ENCODE measurements at places on chromosomes 6 and 20. TPM values are rescaled to one million over a fixed set of nuclear protein-coding genes. Genes with fewer than 3 reads are reported as not detected.

Gene HAO1
- not detected for total RNA-seq

GRCh38 chr6:144757730-144758129, 472.6 kb downstream of the UTRN start:
- DNase-seq = no peak

- DNase-seq = no peak
Observed at GRCh38 chr6:70277470-70277869, 25.4 kb downstream of the COL9A1 start.

DNA sequence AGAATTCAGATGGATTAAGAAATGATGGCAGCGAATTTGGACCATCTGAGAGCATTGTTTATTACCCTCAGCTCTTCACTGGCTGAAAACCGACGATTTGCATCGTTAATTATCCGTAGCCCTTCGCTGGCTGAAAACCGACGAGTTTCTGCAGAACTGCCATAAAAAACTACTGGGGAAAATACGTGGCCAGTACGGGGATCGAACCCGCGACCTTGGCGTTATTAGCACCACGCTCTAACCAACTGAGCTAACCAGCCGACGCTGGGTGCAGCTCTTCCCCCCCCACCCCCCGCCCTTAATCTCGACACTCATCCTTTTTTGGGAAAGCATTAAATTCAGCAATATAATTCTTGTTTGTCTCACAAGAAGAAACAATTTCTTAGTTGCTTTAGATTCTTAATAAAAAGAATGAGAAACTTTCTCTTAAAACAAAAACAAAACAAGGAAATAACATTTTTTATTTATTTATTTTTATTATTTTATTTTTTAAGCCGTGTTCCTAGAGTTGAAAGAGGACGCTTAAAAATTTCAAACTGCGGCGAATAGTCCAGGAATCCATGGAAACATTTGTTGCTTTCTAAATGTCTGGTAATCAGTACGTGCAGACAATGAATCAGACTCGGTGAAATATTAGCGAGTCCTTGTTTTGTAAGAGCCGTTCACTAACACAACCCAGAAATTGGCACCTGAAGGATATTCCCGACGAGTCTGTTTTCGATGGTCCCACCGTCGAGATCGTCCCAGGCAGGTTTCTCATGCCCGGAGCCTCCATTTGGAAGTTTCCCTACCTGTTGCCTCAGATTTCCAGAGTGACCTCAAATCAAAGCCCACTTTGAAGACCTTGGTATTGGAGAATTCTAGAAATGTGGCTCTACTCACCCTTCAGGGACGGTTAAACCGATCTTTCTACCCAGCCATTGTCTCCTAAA, 27.8 kb downstream of the PRSS16 start:
- no peak for DNase-seq

DNA sequence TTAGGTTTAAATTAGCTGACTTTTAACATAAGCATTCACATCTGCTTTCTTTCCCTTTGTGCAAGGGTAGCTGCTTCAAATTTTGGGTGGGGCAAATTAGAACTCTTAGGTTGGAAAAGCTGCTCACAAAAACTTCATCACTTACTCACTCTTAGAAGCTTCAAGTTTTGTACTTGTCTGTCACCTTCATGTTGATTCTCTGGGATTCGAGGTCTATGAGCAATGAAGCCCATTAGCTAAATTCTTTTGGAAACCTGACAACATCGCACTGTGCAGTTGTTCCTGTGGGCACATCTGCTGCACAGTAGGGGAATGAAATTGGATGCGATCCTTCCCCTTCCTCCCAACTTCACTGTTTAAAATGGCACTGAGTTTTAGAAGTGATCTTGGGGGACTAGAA, 156.1 kb downstream of the UBE3D start:
- DNase-seq = no peak
